ENCODE measurements at places on chromosomes 6 and 20. TPM values are rescaled to one million over a fixed set of nuclear protein-coding genes. Genes with fewer than 3 reads are reported as not detected.

TBXT gene
- not detected for total RNA-seq

TAGAP gene
- not detected for total RNA-seq

RAET1L gene
- total RNA-seq: not detected

GHRH gene
- total RNA-seq: not detected

SASH1 gene
- 115 TPM for total RNA-seq

PPP1R3G gene
- 1.8 TPM for total RNA-seq

PDE10A gene
- 0.73 TPM for total RNA-seq

HMGCLL1 gene
- total RNA-seq: under 0.01 TPM

IMPG1 gene
- not detected for total RNA-seq

LHFPL5 gene
- not detected for total RNA-seq

BCAS4 gene
- 3.7 TPM for total RNA-seq

GJE1 gene
- not detected for total RNA-seq
